ENCODE measurements at places on chromosomes 2 and 18. TPM values are rescaled to one million over a fixed set of nuclear protein-coding genes. Genes with fewer than 3 reads are reported as not detected.

BOLL gene
- total RNA-seq, result not detected

ANKRD29 gene
- total RNA-seq, result 8.5 TPM

GAL3ST2 gene
- not detected for total RNA-seq

ARHGAP28 gene
- total RNA-seq, result 0.99 TPM

DNER gene
- total RNA-seq, result 4.6 TPM
